ENCODE measurements at places on chromosomes 1 and 21.
A peak's percentile ranks its signal among the peaks of the same experiment; 100 is the strongest.

DNA sequence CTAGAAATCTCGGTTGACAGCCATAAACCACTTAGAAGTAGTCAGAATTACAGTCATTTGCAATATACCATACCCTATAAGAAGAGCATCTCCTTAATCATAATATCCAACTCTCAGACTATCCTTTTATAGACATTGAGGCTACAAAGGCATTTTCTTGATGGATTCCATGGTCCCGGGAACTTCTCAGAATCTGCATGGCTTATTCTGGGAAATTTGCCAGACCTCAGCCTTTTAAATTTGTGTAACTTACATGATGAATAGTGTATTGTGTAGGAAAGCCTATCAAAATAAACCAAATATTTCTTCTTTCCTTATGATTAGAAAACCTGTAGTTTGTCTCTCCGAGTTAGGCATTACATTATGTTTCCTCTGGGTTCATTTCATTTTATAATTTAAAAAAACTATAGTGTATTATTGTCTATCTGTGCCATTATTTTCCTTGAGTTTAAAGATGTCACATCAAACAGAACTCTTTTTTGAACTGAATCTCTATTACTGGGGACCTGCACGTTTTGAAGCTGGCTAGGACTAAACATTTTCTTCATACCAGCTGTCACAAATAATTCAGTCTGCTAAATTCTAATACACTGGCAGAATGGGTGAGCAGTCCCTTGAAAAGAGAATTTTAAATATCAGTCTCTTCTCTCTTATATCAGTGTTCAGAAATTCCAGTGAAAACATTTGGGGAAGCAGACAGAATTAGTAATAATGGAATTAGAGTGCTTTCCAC lies 102.9 kb downstream of the GABPA start:
- DNase-seq = peak; percentile 98

DNA sequence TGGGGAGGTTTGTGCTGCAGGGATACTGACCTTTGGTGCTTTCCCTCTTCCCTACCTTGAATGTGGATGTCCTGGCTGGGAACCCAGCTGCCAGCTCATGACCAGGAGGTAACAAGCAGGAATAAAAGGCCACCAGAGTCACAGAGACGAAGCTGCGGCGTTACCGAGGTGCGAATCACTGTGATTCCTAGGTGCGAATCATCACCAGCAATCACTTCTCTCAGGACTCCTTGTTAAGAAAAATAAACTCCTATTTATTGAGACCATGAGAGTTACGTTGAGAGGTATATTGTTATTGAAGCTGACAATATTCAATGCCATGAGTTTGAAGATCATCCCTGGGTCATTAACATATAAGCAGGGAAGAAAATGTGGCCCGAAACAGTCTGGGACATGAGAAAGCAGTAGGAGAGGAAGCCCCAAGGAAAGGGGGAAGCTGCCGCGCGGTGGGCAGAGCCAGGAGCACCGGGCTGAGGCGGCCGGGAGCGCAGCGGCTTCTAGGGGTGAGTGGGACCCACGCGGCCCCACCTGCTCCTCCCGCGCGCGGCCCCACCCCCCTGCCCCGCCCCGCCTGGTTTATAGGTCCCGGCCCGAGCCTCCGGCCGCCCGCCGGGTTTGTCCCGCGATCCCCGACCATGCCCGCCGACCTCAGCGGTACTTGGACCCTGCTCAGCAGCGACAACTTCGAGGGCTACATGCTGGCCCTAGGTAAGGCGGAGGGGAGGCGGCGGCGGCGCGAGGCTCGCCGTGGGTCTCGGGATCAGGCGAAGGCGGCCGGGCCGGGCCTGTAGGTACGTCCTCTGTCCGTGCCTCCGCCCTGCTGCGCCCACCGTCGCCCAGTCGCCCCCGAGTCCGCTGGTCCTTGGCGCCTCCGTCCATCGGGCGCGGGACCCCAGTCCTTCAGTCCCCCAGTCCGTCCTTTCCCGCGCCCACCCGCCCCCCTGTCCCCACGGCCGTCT lies at the start of gene RBP7:
RBP7 (plus strand) TSS at position 605 of the 959 bp plus-strand sequence; CDS start at position 636, 31 bp downstream.
- no peak for DNase-seq

DNA sequence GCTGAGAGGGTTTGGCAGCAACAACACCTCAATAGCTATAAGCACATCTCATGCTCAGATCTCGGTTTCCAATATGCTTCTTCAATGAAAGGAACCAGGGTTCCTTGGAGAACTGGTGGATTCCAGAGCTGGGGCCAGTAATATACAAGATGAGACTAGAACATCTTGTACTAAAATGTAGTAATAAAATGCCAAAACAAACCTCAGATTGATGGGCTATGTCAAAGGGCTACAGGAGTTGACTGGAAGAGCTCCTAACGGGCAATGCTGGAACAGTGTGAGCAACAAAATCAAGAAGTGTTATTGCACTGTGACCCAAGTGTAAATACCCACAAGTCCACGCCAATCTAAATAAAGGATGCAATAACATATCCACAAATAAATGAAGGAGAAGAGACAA lies 26.1 kb upstream of the SLC19A1 start:
- no peak for DNase-seq

DNA sequence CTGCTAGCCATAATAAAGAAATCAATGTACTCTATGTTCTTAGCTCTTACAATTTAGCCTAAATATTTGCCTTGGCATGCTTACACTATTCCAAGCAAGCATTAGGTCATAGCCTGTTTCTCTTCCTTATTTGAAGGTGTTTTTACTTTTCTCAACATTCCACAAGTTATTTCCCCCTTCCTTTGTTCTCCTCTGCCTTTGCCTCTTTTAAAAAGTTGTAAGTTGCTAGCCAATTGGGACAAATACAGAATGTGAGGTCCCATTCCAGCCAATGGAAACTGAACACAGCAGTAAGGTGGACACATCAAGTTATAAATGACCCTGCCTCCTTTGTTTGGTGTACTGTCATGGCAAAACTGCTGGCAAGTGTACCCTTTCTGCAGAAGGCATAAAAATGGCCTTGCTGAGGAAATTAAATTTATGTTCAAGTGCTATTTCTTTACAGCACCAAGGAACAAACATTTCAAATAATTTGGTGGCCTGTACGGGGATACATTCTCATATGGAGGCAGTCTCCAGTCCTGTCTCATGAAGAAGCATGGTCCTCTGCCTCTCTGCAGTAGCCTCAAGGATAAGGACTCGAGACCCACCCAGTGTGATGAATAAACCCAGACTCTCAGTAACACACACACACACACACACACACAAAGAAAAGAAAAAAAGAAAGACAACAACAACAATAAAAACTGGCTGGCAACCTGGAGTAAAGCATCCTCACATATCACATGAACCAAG lies 28.8 kb upstream of the FMO1 start:
- peak; percentile 85 for DNase-seq

DNA sequence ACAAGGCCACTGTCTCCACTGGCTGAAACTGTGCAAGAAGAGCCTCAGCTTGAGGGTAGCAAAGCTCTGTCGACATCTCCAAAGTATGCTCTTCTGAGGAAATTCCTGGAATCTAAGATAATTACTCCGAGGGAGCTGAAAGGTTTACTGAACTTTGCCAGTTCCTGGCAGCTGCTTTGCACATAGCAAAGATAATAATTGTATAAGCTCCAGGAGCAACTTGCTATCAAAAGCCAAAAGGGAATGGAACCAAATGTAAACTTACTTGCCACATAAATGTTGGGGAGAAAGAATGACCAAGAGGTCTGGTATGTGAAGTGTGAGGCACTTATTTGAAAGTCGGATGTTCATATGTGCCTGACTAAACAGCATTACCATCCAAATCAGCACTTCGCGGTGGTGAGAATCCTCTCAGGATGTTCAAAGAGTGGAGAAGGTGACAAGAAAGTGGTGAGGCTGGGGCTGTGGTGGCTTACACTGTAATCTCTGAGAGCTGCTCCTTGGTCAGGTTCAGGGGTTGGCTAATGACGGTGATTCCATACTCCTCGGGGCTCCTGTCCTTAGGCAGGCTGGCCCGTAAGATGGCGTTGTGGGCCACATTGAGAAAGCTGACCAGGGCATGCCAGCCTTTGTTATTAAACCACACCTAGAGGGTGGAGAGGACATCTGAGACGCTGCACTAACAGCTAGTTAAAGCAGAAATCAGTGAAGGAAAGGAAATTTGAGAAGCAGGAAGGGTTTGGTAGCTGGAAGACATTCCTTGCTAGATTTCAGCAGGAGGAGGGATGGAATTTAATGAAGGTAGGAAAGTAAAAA lies 100.0 kb downstream of the ABCA4 start:
- DNase-seq = peak; percentile 92

All from fibroblast of skin of scalp (primary cell).